ENCODE measurements at places on chromosomes 7 and 10.

- DNase-seq, result no peak
Measured at GRCh38 chr7:17242504-17242903, 55.9 kb upstream of the AHR start.

DNA sequence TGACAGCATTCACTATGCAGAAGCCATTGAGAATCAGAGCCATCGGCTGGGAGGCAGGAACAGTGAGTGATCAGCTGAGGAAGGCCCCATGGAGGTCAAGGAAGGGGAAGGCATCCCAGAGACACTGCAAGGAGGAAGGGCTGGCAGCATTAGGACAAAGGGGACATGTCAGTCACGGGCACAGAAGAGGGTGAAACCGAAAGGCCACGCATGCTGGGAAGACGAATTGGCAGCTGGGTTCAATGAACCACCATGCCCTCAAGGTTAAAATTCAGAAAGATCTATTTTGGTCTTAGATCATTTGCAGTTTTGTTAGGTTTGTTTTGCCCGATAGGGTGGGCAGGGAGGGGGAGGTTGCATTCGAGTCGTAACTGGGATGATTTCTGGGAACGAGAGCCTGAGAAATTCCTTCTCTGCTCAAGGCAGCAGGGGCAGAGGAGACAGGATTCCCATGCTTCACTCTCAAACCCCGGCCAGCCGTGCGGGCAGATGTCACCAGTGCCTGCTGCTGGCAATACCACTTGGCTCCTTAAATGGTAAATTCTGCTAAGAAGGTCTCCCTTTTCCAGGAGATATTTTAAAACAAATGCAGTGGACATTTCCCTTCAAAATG lies 57.7 kb downstream of the ASB13 start:
- DNase-seq, result no peak

- DNase-seq, result no peak
Measured at GRCh38 chr7:70693321-70693685, 438.6 kb upstream of the GALNT17 start.

GRCh38 chr10:14736600-14737081 lies 38.1 kb downstream of the FAM107B start:
- no peak for DNase-seq

- no peak for DNase-seq
Measured at GRCh38 chr7:26099236-26099635, 52.8 kb upstream of the NFE2L3 start.

- no peak for DNase-seq
Measured at GRCh38 chr10:113313048-113313602, 239.7 kb upstream of the HABP2 start.

DNA sequence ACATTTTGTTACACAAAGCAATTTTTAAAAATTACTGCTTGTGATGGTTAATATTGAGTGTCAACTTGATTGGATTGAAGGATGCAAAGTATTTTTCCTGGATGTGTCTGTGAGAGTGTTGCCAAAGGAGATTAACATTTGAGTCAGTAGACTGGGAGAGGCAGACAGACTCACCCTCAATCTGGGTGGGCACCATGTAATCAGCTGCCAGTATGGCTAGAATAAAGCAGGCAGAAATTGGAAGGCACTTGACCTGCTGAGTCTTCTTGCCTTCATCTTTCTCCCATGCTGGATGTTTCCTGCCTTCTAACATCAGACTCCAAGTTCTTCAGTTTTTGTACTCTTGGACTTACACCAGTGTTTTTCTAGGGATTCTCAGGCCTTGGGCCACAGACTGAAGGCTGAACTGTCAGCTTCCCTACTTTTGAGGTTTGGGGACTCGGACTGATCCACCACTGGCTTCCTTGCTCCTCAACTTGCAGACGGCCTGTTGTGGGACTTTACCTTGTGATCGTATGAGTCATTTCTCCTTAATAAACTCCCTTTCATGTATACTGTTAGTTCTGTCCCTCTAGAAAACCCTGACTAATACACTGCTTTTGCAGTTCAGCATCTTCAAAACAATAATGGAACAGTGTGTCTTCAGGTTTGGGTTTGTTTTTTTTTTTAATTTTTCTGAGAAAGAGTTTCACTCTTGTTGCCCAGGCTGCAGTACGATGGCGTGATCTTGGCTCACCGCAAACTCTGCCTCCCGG lies 244.1 kb upstream of the SEMA3C start:
- no peak for DNase-seq

GRCh38 chr10:81031774-81032173 lies 494.1 kb downstream of the SH2D4B start:
- DNase-seq, result no peak

GRCh38 chr10:5563991-5564536 lies 39.3 kb downstream of the CALML3 start:
- DNase-seq, result peak; percentile 72
